ENCODE measurements at places on chromosomes 2 and 18.

DNA sequence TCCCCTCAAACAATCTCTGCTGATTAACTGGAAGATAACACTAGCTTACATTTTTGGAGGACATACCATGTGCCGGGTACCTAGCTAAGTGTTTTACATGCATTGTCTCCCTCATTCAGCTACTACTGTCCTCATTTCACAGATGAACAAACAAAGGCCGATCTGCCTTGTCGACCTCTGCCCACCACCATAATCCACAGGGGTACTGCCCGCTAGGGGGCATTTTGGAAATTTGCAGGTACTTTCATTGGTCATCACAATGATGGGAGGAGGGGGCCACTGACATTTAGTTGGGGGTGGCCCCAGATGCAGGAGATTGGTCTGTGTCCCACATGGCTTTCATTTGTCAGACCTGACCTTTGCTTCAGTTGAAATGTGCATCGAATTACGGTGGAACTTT lies 3.9 kb upstream of the TMEM163 start:
- no peak for DNase-seq

DNA sequence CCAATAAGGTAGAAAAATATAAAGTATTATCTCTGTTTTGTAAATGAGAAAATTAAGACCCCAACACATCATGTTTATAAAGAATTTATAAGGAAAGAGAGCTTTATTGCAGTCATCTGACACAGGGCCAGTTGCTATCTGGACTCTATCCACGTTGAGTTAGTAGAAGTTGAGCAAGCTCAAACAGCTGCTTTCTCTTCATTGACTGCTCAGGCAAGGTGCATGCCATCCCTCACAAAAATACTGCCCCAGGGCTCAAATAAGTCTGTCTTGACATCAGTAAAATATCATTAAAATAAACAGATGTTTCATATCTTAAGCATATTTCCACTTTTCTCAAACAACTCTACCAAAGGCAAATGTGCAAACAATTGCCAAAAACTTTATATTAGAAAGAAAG lies 14.8 kb downstream of the COL5A2 start:
- no peak for DNase-seq

- DNase-seq, result no peak
Measured at GRCh38 chr2:233680361-233681045, 1.2 kb upstream of the UGT1A7 start.

DNA sequence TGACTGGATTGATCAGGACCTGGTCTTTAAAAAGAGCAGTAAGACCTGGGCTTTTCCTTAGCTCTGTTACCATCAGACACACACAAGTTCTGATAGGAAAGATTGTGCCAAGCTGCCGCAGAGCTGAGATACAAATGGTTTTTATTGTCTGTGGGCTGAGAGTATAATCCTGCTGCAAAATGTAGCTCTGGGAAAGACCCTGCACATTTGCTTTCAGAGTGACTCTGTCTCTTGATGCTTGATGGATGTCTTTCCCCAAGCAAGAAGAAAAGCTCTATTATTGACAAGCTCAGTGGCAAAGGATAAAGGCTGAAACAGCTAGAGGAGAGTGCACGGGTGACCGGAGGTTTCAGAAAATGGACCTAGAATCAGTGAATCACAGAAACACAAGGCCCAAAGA lies 95.3 kb upstream of the PARD3B start:
- no peak for DNase-seq
